ENCODE measurements at places on chromosomes 16 and 17.

- no peak for DNase-seq
- peaks cover 7% of the 10 kb centered on the region for H3K4me1 ChIP-seq
- H3K27me3 ChIP-seq: peaks cover 15% of the 10 kb centered on the region
- H3K36me3 ChIP-seq: no peaks in the 10 kb centered on the region
- no peak overlapping the region for H3K4me3 ChIP-seq
Measured at GRCh38 chr16:89619840-89620239, 6.4 kb downstream of the DPEP1 start.

GRCh38 chr17:7023576-7024401 is 939 bp downstream of the BCL6B start:
- peaks cover 54% of the 10 kb centered on the region for H3K4me1 ChIP-seq
- peak; percentile 98 for DNase-seq
- H3K36me3 ChIP-seq: no peaks in the 10 kb centered on the region
- H3K4me3 ChIP-seq: peak overlapping the region; percentile 68

GRCh38 chr17:57704448-57704847 is 40.7 kb downstream of the CCDC182 start:
- H3K4me3 ChIP-seq: no peak overlapping the region
- H3K27me3 ChIP-seq: no peaks in the 10 kb centered on the region
- DNase-seq: no peak
- H3K4me1 ChIP-seq: no peaks in the 10 kb centered on the region
- H3K27ac ChIP-seq: no peak overlapping the region

- H3K36me3 ChIP-seq: no peaks in the 10 kb centered on the region
- DNase-seq: no peak
- H3K27ac ChIP-seq: no peak overlapping the region
- no peaks in the 10 kb centered on the region for H3K4me1 ChIP-seq
Measured at GRCh38 chr17:79624718-79625478, 14.0 kb upstream of the RBFOX3 start.

DNA sequence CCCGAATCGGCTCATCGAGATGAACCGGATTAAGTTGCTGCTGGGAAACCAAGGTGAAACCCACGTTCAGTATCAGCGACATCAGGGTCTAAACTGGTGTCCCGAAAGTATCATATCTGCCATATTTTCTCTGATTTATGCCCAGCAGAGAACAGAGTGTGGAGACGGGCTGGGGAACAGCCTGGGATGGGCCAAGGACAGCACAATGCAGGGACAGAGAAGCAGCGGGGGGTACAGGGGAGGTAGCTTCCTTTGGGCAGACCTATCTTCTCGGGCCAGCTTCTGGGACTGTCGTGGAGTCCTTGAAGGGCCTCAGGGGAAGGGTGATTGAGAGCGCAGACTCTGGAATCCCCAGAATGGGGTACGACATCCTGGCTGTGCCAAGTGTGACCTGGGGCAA is 17.5 kb upstream of the MLKL start:
- H3K4me3 ChIP-seq: no peak overlapping the region
- H3K27ac ChIP-seq: no peak overlapping the region
- H3K27me3 ChIP-seq: no peaks in the 10 kb centered on the region
- no peak for DNase-seq

DNA sequence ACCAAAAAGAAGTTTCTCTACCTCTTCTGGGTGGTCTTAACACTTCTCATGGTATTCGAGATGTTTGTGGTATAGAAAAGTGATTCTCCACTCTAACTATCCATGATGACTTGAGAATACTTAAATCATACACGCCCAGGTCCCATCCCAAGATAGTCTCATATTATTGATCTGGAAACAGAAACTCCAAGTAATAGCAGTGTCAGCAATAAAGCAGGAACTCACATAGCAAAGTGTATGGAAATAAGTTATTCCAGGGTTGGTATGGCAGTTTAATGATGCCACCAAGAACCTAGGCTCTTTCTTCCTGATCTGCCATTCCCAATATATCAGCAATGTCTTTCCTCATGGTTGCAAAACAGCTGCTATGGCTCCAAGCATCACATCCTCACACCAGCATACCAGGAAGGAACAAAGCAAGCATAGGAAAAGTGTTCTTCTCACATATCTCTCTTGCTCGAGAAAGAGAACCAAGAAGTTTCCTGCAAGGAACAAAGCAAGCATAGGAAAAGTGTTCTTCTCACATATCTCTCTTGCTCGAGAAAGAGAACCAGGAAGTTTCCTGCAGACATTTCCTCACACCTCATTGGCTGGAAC is 23.6 kb upstream of the TOX3 start:
- no peaks in the 10 kb centered on the region for H3K36me3 ChIP-seq
- H3K4me3 ChIP-seq: no peak overlapping the region
- no peak for DNase-seq

DNA sequence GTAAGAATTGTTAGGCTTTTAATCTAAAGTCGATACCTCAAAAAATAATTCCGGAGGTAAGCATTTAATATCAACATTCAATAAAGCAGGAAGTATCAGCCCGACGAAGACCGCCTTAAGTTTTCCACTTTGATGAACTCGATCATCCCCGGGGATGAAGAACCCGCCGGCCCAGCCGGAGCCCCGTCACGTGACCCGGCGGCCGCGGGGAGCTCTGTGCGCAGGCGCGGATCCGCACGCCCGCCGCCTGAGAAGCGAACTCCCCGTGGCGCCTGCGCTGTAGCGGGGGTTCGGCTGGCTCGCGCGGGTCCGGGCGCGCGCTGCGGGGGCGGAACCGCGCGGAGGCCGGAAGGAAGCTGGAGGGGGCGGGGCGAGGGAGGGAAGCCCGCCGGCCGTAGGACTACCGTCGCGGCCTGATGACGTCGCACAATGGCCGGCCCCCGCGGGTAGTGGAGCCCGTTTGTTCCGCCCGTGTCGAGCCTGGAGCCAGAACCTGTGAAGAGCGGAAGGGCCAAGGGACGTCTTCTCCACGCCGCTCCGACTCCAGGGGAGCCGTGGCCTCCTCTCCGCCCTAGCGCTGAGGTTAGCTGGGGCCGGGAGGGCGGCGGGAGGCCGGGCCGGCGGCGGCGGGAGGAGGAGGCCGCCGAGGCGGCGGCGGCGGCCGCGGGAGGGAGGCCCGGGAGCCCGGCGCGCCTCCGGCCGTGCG is at the start of gene ZC3H18:
ZC3H18 (plus strand) TSS at position 419 of the 706 bp plus-strand sequence. CDS start 6,721 bp downstream, outside the sequence.
- H3K4me3 ChIP-seq: peak within 1 kb of the TSS; percentile 91
- peaks cover 14% of the 10 kb centered on the region for H3K36me3 ChIP-seq
- peaks cover 36% of the 10 kb centered on the region for H3K4me1 ChIP-seq

- H3K36me3 ChIP-seq: no peaks in the 10 kb centered on the region
- H3K4me3 ChIP-seq: peak overlapping the region; percentile 19
- H3K27me3 ChIP-seq: no peaks in the 10 kb centered on the region
- no peak for DNase-seq
- peak overlapping the region; percentile 76 for H3K27ac ChIP-seq
- peaks cover 25% of the 10 kb centered on the region for H3K4me1 ChIP-seq
Measured at GRCh38 chr16:85998868-85999729, 100.1 kb downstream of the IRF8 start.

- H3K36me3 ChIP-seq: peaks cover 72% of the 10 kb centered on the region
- no peak overlapping the region for H3K4me3 ChIP-seq
- H3K4me1 ChIP-seq: peaks cover 26% of the 10 kb centered on the region
- peak overlapping the region; percentile 11 for H3K27ac ChIP-seq
- no peak for DNase-seq
Measured at GRCh38 chr17:73205459-73205961, 12.7 kb downstream of the COG1 start.

DNA sequence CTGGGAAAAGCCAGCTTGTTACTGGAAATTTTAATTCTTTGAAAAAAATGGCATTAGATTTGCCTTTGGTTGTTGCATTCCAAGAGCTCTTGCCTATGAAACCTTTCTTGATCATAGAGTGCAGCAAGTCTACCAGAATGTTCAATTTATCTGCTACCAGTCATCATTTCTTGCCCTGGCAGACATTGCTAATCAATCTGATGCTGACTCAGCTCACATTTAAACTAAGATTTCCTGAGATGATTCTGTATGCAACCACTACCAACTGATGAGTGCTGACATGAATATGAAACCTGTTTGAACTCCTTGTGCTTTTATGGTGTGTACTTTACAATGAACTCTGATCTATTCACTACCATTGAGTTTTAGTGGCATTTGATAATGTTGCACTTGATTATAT is 166.5 kb upstream of the SALL1 start:
- no peaks in the 10 kb centered on the region for H3K4me1 ChIP-seq
- no peak overlapping the region for H3K27ac ChIP-seq
- H3K4me3 ChIP-seq: no peak overlapping the region
- no peaks in the 10 kb centered on the region for H3K27me3 ChIP-seq
- no peaks in the 10 kb centered on the region for H3K36me3 ChIP-seq

- H3K27me3 ChIP-seq: no peaks in the 10 kb centered on the region
- no peaks in the 10 kb centered on the region for H3K4me1 ChIP-seq
- H3K36me3 ChIP-seq: no peaks in the 10 kb centered on the region
Measured at GRCh38 chr16:76835339-76835738, 355.7 kb upstream of the MON1B start.

DNA sequence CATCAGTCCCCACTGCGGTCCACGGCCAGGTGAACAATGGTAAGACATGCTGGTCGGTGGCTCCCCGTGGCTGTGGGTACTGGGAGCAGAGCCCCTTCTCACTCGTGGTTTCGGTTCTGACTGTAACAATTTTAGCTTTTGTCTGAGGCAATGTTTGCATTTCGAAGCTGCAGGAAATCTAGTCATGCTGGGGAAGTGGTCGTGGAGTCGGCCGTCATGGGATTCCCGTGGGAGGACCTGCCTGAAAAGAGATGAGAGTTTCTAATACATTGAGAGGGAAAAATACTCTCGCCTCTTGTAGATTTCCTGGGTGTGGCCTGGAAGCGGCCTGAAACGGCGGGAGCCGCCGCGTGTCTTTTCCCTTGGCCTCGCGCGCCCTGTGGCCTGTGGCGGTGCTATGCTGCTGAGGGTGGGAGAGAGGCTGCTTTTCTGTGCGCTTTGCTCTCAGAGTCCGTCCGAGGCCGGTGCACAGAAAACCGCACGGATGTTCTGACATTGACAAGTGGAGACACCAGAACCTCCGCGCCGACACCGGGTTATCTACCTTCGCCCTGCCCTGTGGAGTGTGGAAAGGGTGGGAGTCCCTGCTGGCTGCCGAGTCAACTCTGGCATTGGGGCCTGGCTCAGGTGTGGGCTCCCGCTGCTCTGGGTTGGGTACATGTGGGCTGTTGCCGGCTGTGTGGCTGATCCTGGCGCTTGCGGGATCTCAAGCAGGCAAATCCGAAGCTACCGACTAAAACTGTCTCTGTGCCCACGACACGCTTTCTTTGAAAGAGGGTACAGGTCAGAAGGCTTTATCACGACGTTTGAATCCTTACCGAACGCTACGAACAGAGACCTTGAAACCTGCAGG is 60.8 kb downstream of the WDR45B start:
- peaks cover 22% of the 10 kb centered on the region for H3K4me1 ChIP-seq
- H3K36me3 ChIP-seq: peaks cover 43% of the 10 kb centered on the region
- H3K27me3 ChIP-seq: no peaks in the 10 kb centered on the region

- no peak overlapping the region for H3K4me3 ChIP-seq
- H3K4me1 ChIP-seq: no peaks in the 10 kb centered on the region
- H3K27ac ChIP-seq: no peak overlapping the region
- peaks cover 21% of the 10 kb centered on the region for H3K27me3 ChIP-seq
Measured at GRCh38 chr17:46841561-46842379, 9.6 kb upstream of the WNT9B start.

GRCh38 chr16:83989300-83989699 is 21.3 kb downstream of the NECAB2 start:
- no peaks in the 10 kb centered on the region for H3K36me3 ChIP-seq
- DNase-seq: no peak
- H3K27ac ChIP-seq: no peak overlapping the region
- peaks cover 14% of the 10 kb centered on the region for H3K27me3 ChIP-seq

DNA sequence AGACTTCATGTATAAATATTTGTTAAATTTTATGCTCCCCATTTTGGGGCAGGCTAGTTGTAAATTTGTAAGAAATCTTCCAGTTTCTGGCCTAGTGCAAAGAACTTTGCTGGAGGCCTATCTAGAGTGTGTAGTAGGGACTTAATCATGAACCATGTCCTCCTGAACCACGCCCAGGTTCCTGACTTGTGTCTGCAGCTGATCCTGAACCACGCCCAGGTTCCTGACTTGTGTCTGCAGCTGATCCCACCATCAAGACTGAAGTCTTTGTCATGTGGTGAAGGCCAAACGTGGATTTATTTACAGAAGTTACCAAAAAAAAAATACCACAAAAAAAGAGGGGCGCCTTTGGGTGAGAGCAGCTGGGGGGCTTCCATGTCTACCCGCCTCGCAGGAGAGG is 33.1 kb downstream of the LMF1 start:
- H3K36me3 ChIP-seq: peaks cover 16% of the 10 kb centered on the region
- H3K27me3 ChIP-seq: no peaks in the 10 kb centered on the region
- no peaks in the 10 kb centered on the region for H3K4me1 ChIP-seq

DNA sequence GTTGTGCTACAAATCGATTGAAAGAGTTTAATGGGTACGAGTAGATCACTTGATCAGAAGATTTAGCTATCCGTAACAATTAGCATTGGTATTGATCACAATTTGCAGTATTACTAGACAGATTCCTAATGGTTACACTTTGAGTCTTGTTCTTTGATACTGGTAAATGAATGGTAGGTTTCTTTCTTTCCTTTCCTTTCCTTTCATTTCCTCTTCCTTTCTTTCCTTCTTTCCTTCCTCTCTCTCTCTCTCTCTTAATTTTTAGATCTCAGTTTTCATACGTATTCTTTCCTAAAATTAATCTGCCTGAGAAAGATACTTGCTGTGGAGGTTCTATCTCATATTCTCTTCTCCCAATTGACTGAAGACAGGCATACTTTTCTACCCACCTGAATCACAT is 17.9 kb downstream of the CPD start:
- H3K4me3 ChIP-seq: no peak overlapping the region
- H3K36me3 ChIP-seq: peaks cover 15% of the 10 kb centered on the region
- no peak for DNase-seq
- H3K27me3 ChIP-seq: no peaks in the 10 kb centered on the region
- H3K27ac ChIP-seq: no peak overlapping the region

DNA sequence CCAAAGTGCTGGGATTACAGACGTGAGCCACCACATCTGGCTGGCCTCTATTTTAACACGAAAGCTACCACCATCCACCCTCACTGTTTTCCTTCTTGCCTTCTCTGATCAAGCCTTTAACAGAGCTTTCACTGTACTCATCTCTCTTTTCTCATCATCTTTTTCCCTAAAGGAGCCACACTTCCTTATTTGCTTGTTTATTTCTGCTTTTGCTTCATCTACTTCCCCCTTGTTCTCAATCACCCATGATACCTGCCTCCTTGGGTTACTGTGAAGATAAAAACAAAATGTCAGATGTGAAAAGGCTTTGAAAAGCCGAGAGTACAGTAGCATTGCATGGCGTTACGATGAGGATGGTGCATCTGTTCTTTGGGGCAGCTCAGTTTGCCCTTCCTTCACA is 79.9 kb downstream of the ZNF18 start:
- no peak overlapping the region for H3K27ac ChIP-seq
- no peaks in the 10 kb centered on the region for H3K27me3 ChIP-seq
- no peaks in the 10 kb centered on the region for H3K4me1 ChIP-seq
